NB4 (cell line): ENCODE measurements at places on chromosomes 6 and 20.
A peak's percentile ranks its signal among the peaks of the same experiment; 100 is the strongest.

DNA sequence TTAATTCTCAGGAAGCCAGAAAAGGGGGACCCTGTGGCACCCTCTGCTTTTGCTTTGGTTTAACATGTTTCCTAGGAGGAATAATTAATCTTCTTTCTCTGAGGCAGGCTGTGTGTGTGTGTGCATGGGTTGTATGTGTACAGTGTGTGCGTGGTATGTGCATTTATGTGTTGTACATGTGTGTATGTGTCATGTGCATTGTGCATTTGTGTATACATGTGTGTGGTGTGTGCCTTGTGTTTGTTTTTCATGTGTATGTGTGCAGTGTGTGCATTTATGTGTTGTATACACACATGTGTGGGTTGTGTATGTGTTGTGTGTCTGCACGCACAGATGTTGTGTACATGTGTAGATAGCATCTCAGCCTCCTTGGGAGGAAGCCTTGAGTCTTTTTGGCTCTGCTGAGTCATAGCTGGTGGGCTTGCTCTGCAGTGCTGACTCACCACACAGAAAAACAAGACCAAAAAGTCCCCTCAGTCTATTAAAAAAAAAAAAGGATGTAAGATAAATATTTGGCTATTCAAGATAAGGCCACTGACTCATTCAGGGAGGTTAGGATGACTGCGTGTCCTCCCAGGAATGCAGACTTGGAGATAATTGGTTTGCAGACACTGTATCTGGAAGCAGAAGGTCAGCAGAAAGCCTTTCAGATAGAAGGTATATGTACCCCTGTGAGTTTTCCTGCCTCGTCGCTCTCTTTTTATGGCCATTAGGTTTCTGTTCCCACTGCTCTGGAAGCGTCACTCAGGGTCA lies 58.6 kb downstream of the SYNJ2 start:
- peak; percentile 95 for DNase-seq

GRCh38 chr20:10115021-10115420 lies 80.2 kb downstream of the ANKEF1 start:
- no peak for DNase-seq

DNA sequence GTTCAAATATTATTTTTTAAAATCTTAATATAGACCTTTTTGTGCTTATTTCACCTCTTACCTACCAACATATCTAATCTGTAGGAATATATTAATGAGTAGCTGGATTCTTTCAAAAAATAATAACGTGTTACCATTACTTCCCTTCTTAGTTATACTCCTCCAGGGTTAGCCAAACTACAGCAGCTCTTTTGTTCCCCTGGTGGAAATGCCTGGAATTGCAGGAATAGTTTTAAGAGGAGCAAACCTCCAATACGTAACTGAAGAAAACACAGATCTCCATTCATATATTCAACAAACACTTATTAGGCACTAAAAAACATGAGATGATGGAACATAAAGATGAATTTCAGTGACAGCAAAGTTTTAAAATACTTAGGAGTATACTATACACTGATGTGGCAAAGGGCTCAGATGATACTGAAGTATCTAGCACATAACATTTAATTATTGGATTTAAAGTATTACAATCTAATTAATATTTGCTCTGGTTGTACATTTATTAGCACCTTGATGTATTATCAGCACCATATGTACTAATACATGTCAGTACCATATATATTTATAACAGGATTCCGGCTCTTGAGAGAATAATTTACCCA lies 78.3 kb downstream of the TBX18 start:
- peak; percentile 54 for DNase-seq

GRCh38 chr20:38537176-38537575 lies 43.8 kb upstream of the ADIG start:
- no peak for DNase-seq

GRCh38 chr6:122673343-122673961 lies 63.2 kb downstream of the PKIB start:
- DNase-seq, result no peak

DNA sequence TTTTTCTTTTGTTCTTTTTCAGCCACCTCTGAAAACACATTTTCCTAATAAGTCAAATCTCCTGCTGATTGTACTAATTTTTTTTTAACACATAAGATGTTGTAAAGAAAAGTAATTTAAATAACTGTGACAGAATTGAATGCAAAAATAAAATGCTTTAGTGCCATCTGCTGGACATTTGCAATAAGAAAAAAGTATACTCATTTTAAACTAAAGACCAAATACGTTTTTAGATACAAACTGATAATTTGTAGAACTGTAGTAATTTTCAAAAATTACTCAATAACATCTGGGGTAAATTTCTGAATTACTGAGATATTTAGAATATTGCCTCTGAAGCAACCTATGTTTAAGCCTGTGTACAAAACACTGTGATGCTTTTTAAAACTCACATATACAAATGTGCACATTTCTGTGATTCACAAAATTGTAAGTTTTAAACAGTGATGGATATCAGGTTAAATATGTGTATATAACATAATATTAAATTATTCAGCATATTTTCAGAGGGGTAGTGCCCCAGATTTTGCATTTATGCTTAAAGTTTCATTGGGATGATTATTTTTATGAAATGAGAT lies 198.7 kb downstream of the RIMS1 start:
- DNase-seq, result peak; percentile 35

DNA sequence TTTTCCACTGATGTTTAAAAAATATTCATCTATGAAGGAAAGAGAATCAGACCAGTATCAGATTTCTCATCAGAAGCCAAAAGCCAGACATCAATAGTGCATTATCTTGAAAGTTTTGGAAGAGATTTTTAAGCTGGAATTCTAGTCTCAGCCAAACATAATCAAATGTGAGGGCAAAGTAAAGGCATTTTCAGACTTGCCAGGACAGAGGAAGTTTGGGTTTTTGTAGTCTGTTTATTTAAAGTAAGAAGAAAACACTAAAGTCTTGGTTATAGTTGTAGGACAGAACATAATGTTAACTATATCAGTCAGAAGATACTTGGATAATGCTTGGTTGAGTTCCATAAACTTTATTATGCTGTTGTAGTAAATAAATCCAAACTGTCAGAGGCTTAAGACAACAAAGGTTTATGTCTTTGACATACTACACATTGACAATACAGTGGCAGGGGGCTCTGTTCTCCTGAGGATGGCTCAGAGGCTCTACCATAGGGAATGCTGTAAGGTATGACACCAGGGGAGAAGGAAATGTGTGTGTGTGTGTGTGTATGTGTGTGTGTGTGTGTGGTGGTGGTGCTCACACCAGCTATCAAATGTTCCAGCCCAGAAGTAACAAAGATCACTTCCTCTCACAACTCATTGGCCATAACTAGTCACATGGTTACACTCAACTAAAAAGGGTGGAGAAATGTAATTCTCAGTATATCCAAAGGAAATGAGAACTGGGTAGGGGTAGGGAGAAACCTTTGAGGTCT lies 26.7 kb upstream of the YWHAB start:
- peak; percentile 10 for DNase-seq

DNA sequence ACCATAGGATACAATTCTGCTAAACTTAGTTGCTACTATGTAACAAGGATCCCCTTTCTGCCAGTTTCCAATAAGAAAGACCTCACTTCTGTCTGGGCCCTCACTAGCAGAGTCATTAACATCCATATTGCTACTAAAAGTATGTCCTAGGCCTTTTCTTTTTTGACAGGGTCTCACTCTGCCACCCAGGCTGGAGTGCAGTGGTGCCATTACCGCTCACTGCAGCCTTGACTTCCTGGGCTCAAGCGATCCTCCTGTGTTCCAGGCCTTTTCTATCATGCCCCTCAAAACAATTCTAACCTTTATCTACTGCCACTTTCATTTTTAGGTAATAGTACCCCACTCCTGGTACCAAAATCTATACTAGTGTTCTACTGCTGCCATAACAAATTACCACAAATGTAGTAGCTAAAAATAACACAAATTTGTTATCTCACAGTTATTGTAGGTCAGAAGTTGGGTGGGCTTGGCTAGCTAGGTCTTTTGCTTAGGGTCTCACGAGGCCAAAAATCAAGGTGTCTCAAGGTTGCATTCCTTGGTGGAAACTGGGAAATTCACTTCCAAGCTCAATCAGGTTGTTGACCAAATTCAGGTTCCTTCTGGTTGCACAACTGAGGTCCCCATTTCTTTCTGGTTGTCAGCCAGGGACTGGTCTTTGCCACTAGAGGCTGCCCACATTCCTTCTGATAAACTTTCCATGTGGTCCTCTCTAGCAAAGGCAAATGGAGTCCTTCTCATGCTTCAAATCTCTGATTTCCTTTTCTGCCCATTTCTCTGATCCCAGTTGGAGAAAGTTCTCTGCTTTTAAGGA lies 3.0 kb downstream of the CSNK2A1 start:
- peak; percentile 32 for DNase-seq

- DNase-seq, result no peak
These were observed 27.4 kb downstream of the PMEPA1 start for GRCh38 chr20:57682184-57683101.

- no peak for DNase-seq
These were observed 33.1 kb downstream of the TMEM14A start for GRCh38 chr6:52704060-52704459.

DNA sequence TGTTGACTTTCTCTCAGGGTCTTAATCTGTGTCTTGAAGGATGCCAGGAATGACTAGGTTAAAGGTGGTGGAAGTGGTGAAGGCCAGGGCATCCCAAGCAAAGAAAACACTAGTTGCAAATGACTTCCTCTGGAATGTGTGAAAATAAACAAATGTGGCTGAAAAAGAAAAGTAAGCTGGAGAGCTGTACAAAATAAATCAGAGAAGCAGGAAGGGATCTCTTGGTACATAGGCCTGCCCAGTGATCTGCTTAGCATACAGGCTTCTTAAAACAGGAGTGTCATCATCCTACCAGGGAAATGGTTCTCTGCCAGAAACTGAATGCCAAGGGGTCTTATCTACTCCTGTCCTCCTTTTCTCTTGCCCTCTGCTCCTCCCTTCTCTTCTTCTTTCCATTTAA lies 1616.0 kb downstream of the KHDRBS2 start:
- DNase-seq, result no peak

DNA sequence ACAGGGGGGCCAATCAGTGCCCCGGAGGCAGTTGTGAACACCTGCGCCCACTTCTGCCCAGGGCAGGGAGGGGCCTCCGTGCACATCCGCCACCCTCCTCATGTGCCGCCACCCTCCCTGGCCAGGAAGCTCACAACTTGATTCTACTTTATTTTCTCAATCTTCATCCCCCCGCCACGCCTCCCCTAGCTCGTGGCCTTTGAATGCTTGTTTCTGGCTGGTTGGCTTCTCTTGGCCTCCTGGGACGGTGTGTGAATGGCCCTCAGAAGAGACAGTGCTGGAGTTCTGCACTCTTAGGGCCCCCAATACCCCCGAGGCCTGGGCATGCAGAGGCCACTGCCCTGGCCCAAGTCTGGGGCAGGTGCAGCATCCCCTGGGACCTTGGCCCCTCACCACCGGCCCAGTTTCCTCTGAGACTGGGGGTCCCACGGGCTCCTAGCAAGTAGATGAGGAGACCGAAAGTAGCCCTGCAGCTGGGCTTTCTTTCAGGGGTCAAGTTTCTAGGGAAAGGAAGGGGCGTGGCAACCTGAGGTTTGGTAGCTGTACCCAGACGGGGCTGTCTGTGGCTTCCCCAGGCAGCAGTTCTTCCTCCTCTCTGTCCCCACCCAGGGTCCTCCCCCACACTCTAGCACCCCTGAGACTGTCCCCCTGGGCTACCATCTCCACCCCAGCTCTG lies 1.3 kb downstream of the RGS19 start:
- DNase-seq, result peak; percentile 94

DNA sequence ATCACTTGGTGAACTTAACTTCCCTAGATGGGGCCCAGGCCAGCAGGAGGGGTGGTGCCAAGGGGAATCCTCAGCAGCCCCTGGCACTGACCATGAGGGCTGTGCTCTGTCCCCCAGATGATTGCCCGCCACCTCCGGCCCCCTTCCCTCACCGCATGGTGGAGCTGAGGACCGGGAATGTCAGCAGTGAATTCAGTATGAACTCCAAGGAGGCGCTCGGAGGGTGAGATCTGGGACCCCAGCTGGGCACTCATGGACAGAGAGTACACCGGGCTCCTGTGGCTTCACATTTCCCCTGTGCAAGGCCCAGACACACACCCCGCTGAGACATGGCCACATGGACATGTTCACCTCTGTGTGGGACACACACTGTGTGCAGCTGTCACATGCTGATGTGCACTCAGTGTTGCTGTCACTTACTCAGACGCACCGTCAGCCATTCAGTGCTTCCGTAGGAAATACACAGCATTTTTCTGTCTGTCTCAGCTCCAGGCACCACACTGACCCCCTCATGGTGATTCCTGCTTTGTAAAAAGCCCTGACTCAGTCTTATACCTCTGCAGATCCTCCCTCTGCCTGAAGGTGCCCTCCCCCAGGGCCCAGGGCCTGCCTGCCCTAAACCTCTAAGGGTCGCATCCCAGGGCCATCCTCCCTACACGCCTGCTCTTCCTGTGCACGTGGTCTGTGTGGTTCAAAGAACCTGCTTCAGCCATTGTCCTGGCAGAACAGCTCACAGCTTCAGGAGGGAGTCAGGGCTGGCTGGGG lies 4.4 kb downstream of the MYLK2 start:
- DNase-seq, result peak; percentile 37

- no peak for DNase-seq
These were observed 113.5 kb downstream of the FAXC start for GRCh38 chr6:99236010-99236409.

DNA sequence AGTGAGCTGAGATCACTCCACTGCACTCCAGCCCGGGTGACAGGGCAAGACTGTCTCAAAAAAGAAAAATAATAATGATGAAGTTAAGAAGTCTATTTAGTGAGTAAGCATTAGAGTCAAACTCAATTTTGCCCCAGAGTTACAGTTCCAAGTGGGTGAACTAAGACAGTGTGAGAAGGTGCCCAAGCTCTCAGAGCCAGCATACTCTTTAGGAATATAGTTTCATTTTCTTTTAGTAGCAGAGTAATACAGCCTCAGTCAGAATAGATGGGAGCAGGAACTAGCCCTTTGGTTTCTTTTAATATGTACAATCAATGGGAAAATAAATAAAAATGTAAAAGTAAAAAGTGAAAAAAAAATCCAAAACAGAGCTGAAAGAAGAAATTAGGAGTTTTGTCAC lies 87.0 kb upstream of the ADGRF1 start:
- DNase-seq, result no peak

DNA sequence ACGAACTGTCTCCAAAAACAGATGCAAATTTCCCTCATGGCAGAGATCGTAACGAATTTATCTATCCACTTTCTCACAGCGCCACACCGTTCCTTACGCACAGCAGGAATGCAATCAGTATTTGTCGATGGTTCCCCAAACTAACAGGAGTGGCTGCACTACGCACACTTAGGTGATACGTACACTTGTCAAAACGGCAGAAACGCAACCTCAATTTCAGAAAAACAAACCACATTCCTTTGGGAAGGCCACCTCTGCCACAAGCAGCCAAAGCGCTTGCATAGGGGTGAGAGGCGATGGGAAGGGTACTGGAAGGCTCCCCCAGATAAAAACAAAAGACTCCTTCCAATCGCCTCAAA lies 638 bp downstream of the MDN1 start:
- DNase-seq, result peak; percentile 78

DNA sequence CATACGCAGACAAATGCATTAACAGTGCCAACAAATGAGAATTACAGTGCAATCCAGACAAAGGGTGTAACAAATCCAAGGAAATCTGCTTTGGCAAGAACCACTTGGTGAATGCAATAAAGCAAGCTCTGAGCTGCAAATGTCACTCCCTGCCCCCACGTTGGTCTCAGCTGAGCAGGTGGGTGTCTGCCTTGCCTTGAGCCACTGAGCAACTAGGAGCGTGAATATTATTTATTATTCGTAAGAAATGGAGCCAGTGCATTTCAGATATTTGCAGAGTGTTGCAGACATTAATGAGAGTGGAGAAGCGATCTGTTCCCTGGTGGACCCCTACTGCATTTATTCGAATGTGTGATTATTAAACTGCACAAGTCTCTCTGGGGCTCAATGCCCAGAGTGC lies 36.6 kb upstream of the F13A1 start:
- DNase-seq, result no peak
